ENCODE measurements at places on chromosomes 2 and 18.

- DNase-seq, result no peak
Observed at GRCh38 chr2:146547236-146547635, 1297.6 kb upstream of the ACVR2A start.

DNA sequence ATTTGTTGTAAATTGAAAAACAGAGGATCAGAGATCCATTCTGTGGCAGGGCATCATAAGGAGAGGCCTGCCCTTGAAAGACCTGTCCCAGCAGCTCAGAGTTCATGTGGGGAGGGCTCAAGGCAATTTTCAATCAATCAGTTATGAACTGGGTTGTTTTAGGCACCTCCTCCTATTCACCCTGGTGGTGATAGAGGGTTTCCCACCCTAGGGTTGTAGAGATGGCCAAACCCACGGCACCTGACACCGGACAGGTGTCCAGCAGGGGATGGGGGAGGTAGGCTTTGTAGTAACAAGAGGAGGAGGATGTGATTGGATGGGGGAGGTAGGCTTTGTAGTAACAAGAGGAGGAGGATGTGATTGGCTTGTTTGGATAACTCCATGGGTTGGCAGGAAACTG lies 205.7 kb downstream of the SOCS6 start:
- no peak for DNase-seq

GRCh38 chr2:133819906-133820305 lies 251.6 kb upstream of the NCKAP5 start:
- no peak for DNase-seq

DNA sequence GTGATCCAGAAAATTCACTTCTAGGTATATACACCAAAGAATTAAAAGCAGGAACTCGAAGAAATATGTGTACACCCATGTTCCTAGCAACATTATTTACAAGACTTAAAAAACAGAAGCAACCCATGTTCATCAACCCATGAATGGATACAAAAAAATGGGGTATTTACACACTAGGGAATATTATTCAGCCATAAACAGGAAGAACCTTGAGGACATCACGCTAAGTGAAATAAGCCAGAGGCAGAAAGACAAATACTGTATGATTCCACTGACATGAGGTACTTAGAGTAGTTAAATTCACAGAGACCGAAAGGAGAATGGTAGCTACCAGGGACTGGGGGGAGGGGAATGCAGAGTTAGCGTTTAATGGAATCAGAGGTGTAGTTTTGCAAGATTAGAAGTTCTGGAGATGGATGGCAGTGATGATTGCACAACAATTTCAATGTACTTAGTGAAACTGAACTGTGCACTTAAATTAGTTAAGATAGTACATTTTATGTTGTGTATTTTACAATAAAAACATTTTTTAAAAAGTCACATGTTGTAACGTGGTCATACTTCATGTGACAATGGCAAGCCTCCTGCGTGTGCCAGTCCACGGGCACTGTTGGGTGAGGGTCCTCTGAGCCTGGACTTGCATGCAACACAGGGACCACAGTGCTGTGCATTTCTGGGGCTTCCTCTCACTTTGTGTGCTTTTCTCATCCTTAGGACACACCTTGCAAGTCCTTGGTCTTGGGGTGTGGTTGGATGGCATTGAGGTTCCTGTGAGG lies 206.1 kb upstream of the HDAC4 start:
- no peak for DNase-seq

GRCh38 chr2:189492451-189492850 lies 51.2 kb downstream of the WDR75 start:
- no peak for DNase-seq

GRCh38 chr18:49677762-49678413 lies 116.0 kb downstream of the LIPG start:
- no peak for DNase-seq

GRCh38 chr2:174678395-174678794 lies 80.8 kb upstream of the WIPF1 start:
- DNase-seq, result no peak

DNA sequence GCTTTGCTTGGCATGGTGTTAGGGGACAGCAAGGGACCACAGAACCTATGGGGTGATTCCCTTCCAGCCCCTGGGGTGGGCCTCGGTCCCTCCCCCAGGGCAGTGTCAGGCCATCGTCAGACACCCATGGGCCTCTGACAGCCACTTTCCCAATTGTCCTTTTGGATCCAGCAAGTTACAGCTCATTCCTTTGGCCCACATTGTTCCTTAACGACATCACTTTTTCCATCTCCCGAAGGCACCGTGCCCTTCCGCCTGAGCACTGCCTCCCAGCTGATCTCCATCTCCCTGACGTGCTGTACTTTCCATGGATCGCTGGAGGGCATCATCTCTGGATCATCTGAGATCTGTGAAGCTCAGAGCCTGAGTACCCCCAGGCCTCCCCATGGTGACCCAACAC lies 10.4 kb upstream of the KCNK3 start:
- no peak for DNase-seq

Measured in activated naive CD8-positive, alpha-beta T cell treated with anti-CD3 and anti-CD28 coated beads, Interleukin-2, amount 50 U/mL, for 16 hours (primary cell).